ENCODE measurements at places on chromosomes 12 and 14. TPM values are rescaled to one million over a fixed set of nuclear protein-coding genes. Genes with fewer than 3 reads are reported as not detected.

GRCh38 chr12:50276912-50277671 lies 6.2 kb downstream of the LIMA1 start:
- DNase-seq, result no peak

PGF gene
- total RNA-seq, result 2.9 TPM

DNA sequence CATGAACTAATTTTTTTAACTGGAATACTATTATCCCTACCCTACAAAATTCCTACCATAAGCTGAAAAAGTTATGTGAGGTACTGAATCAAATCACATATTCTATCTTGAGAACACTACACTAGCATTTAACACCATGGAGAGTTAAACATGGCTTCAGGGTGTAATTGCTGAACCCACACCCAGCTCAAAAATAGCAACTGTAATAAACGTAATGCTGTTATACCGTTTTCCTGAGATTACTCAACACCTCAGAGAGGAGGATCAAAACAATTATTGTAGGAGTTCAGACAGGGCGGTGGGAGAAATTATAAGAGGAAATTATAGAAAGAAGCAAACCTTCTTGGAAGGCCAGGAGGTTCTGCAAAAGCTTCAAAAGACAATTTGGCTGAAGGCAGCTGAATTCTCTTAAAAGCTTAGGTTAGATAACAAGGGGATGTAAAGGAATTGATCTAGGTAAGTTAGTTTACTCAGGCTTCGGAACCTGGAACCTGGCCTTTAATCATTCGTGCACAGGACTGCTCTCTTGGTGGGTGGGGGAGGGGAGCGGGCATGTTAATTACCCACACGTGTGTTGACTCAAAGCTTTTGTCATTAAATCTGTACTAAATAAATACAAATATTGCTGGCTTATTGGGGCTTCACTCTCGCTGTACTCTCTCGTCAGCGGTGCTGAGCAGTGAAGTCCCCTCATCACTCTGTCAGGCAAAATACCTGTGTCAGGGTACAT lies 12.1 kb upstream of the IPO8 start:
- no peak for DNase-seq

DNA sequence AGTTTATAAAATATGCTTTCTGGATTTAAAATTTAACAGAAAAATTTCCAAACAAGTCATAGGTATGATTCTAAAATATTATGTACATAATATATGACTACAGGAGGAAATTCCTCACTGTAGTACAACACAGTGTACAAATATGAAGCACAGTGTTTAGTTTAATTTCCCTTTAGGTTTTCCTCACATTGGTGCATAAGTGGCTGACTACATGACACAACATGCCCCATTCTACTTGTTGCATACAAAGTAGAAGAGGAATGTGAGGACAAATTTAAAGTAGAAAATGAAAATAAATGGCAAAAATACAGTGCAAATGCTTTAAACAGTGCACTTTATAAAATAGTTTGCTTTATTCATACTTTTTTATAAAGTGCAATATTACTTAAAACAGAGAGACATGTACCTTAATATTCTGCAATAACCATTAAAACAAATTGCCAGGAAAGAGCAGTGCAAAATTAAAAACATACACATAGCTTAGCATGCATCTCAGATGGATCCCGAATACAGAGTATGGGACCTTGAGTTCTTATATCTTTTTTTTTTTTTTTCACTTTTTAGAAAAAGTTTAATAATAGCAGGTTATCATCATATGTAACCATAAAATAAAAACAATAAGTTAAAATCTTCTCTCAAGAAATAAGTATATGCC lies 54.8 kb upstream of the TTC7B start:
- DNase-seq, result no peak

- no peak for DNase-seq
Observed at GRCh38 chr12:131468206-131468605, 242.7 kb upstream of the SFSWAP start.

SMCO2 gene
- not detected for total RNA-seq

DNA sequence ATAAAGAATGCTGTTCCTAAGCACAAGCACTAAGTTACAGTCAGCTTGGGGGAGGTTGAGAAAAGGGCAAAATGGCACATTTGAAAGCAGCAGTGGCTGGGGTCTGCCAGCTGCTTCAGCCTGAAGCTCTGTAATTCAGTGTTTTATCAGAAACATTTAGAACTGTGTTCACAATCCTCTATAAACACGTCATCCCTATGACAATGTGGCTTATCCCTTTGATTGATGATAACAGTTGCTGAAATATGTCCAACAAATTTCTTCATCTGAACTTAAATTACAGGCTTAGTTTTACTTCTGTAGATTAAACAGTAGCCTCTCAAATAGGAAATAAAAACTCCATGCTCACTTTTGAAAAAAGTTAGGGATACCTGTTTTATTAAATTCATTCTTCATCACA lies 108.8 kb downstream of the VEZT start:
- no peak for DNase-seq

BHLHE41 gene
- total RNA-seq, result 0.41 TPM

- DNase-seq, result no peak
Observed at GRCh38 chr14:38616959-38617358, 361.1 kb upstream of the CLEC14A start.

GRCh38 chr14:26525085-26525484 lies 72.7 kb downstream of the NOVA1 start:
- DNase-seq, result no peak

DNA sequence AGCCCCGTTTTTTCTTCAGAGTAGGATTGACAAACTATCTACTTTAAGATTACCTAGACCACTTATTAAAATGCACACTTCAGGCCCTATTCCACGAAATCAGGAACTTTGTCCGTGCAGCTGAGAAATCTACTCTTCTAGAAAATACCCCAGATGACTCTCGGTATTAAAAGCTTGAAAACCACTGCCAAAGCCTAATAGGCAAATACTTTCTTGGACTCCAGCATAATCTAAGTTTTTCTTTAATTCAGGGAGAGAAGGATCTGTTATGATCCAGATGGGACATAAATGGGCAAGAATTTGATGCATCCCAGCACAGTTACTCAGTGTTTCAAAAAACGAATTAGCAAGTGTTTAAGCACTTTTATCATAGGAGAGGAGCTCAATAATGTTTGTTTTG lies 94.5 kb downstream of the TMX1 start:
- no peak for DNase-seq

DNA sequence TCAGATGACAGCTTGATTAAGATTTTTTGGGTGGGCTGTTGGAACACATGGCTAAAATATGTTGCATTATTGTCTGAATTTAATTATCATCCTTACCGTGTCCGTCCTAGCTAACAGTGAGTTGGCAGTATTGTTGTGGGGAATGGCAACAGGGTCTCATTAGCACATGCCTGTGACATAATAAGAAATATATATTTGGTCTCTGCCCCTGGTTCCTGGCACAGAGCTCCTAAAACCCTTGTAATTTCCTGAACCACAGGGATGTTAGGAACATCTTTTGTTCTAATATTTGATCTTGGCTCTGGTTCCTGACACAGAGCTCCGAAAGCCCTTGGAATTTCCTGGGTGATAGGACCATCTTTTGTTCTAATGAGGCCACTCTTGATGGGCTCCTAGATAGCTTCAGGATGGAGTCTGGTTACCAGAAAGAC lies 76.0 kb downstream of the SYNE2 start:
- no peak for DNase-seq

- no peak for DNase-seq
Observed at GRCh38 chr12:109961612-109962011, 34.6 kb downstream of the GIT2 start.

GRCh38 chr12:123105211-123105826 lies 45.6 kb downstream of the PITPNM2 start:
- no peak for DNase-seq

DNA sequence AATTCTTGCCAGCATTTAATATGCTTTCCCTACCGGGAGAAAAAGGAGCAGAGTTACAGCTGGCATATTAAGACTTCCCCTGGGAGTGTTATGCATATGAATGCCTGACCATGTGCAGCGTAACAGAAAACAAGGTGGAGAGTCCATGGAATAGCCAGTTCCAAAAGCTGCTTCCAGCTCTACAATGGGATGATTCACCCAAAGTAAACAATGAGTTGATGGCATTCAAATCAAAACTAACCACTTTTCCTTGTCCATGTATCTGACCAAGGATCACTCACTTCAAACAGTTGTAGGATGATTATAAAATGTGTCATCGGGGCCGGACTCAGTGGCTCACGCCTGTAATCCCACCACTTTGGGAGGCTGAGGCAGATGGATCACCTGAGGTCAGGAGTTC lies 48.1 kb upstream of the BICDL1 start:
- DNase-seq, result no peak

GRCh38 chr12:90323217-90323616 lies 614.6 kb upstream of the ATP2B1 start:
- no peak for DNase-seq

DNA sequence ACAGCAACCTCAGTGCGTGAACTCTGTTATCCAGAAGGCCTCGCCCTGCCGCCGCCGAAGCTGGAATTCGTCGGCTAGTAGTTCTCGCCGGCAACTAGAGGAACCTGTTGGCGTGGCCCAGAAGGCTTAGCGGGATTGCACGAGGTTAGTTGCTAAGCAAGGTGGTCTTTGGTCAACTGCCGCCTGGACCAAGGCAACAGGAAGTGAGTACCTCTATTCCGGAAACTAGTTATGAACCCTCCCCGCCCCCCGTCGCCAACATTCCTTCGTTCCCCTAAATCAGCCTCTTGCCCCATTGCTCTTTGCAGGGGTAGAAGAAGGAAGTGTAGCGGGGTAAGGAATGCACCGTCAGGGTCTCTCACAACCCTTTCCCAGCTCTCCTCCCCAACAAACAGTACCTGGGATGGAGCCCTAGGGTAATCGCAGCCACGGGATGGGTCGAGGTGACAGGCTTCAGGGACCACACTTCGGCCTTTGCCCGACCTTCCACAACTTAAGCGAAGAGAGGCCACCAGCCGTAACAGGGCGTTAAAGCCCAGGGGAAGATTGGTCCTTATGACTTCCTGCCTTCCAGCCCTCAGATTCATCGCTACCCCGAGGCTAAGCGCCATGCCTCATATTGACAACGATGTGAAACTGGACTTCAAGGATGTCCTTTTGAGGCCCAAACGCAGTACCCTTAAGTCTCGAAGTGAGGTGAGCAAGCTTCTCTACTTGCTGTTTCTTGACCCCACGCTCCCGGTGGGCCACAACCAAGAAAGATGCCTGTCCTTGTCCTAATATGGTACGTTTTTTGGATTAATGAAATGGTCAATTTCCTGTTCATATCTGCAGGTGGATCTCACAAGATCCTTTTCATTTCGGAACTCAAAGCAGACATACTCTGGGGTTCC lies at the start of gene GMPR2:
TSS of gene GMPR2 (plus strand) at position 285 of the 893 bp plus-strand sequence. CDS start at position 610, 325 bp downstream.
- peak; percentile 35 for DNase-seq

DNA sequence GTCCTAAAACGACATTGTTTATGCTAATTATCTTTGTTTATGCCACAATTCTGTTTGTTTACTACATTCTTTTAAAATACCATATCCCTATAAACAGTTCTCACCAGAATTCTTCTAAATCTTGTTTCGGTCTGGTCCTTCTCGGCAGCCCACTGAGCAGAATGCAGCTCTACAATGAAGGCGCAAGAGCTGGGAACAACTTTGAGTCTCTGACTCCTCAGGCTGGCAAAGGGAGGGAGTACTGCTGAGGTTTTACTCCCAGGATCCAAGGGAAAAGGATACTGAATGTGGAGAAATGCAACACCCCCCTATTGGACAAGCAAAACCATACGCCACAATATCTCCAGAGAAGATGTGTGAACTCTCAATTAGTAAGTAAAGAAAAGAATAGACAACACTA lies 5.4 kb downstream of the SOX5 start:
- no peak for DNase-seq

GRCh38 chr14:59772233-59772632 lies 98.3 kb downstream of the RTN1 start:
- DNase-seq, result no peak

NFYB gene
- total RNA-seq, result 39.9 TPM

DNA sequence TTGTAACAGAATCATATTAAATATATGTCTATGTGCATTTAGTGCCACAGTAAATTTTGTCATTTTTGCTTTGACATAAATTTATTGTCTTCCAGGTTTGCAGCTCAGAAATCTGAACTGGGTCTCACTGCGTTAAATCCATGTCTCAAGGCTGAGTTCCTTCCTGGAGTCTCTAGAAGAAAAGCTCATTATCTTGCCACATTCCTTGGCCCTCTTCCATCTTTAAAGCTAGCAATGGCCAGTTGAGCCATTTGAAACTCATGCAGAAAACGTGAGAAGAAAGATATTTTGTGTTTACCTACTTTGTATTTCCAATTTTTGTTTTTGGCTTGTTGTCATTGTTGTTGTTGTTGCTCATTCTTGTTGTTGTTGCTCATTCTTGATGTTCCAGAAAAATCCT lies 10.7 kb downstream of the PRH1 start:
- DNase-seq, result no peak

GRCh38 chr12:542395-543113 lies 82.8 kb downstream of the B4GALNT3 start:
- no peak for DNase-seq

BICDL1 gene
- total RNA-seq, result 24.5 TPM

DNA sequence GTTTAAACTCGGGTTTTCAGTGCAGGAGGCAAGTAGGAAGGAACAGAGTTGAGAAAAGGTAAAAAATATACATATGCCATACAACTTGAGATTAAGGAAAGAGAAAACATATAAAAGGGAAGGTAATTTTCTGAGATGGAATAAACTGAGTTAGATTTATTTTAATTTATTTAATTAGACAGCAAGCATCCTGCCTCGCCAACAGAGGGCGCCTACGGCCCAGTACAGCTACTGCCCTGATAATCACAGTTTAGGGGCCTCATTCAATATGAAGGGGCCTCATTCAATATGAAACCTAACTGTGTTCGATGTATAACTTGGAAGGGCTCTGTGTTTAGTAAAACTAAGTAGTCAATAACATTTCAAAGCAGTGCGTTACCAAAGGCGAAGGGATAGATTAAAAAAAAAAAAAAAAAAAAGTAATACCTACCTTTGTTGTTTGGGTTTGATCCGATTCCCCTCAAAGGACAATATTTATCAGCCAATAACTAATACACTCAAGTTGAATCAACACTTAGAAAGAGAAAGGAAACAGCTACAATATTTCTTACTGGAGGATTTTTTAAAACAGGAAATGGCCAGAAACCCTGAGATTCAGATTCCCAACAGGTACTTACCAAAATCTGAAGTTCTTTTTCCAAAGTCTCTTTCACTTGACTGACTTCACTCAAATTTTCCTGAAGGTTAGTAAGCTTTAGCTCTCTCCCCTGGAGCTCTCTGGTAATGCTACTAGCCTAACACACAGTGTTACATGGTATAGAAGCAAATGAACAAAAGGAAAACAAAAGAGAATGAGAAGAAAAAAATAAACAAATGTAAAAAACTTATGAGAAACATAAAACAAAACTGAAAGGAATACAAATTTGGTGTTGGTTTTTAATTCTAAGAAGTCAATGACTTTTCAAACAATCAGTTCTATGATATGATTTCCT lies 70.0 kb upstream of the VPS33A start:
- no peak for DNase-seq

DNA sequence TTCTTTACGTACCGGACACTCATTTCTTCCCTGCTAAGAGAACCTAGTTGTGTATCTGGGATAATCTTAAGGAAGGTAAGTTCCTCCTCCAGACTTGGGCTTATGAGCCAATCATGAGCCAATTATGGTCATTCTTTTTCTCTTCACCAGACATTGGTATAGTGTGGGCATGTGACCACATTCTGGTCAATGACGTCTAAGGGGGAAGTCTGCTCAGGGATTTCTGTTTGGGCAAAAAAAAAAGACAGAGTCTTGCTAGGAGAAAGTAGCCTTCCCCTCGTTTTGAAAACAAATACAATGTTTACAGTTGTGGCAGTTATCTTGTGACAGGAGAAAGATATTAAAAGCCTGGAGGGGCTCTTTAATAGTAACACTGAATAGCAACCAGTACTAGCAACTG lies 20.1 kb upstream of the PLXNC1 start:
- no peak for DNase-seq

RASAL1 gene
- total RNA-seq, result 4.9 TPM

- no peak for DNase-seq
Observed at GRCh38 chr12:22459838-22460490, 84.4 kb downstream of the C2CD5 start.
